ENCODE measurements at places on chromosomes 2 and 18.

DNA sequence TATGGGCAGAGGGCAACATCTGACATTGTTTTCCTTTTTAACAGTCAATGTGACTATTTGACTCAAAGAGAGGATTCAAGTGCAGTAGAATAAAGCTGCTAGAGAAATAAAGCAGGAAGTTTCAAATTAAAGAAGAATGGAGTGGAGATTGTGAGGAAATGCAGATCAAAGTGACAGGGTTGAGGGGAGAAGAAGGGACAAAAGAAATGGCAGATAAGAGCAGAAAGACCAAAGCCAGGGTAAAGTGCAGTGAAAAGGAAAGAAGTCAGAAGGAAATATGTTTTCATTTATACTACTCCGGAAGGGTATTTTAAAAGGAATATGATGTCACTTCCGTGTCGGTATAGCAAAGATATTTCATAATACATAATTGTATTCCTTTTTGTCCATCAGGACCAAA lies 297.5 kb upstream of the CRIM1 start:
- DNase-seq, result no peak

DNA sequence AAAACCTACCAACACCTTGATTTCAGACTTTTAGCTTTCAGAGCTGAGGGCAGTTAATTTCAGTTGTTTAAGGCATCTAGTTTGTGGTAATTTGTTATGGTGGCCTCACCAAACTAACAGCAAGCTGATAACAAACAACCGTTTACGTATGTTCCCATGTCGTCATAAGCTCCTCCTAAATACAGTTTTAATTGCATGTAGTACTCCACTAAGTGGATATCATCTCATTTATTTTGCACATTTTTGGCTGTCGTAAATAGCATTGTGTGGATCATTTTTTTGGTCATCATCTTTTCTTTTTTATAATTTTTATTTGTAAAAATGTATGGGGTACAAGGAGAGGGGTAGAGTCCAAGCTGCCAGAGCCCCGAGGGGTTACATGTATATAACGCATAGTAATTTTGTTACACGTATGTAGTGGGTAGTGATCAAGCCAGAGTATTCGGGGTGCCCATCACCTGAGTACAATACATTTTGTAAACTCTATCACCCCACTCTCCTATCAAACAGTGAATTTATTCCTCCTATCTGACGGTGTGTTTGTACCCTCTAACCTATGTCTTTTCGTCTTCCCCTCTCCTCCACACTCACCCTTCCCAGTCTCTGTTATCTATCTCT lies 89.2 kb upstream of the MYCN start:
- DNase-seq, result no peak

DNA sequence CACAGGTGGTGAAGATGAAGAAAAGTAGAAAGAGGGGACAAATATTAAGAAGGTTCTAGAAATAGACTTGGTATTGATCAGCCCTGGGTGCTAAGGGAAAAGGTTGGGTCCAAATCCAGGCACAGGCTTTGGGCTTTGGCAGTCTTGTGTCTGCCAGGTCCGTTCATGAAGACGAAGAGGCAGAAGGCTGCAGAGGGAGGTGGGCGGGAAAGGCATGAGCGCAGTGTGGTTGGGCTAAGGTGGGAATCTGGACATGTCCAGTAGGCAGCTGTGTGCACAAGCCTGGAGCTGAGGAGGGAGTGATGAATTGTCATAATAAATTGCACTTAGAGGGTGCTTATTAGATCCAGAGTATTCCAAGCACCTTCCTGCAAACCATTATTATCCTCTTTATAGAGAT lies 105.7 kb upstream of the TEX51 start:
- DNase-seq, result no peak

GRCh38 chr2:233469261-233470010 lies 97.1 kb downstream of the USP40 start:
- no peak for DNase-seq

GRCh38 chr2:43174368-43174916 lies 52.0 kb downstream of the ZFP36L2 start:
- DNase-seq, result peak; percentile 86

DNA sequence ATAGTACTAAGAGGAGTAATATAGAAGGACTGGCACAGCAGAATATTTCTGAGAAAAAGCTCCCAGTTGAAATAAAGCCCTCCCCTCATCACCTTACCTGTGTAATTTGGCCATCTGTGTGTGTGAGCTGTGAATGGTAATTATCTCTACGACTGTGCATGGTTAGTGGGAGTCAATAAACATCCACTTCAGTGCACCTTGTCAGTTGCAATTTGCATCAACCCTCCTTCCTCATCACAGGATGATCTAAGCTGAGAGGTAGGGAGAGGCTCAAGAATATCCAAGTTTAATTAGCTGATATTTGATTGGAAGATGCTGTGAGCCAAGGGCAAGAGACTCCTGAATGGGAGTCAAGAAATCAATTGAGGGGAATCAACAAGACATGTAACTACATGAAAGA lies 694.9 kb upstream of the KLHL29 start:
- no peak for DNase-seq

- DNase-seq, result no peak
Observed at GRCh38 chr18:73739098-73739497, 408.5 kb downstream of the FBXO15 start.

- no peak for DNase-seq
Observed at GRCh38 chr2:217356781-217357180, 496.9 kb upstream of the TNP1 start.

DNA sequence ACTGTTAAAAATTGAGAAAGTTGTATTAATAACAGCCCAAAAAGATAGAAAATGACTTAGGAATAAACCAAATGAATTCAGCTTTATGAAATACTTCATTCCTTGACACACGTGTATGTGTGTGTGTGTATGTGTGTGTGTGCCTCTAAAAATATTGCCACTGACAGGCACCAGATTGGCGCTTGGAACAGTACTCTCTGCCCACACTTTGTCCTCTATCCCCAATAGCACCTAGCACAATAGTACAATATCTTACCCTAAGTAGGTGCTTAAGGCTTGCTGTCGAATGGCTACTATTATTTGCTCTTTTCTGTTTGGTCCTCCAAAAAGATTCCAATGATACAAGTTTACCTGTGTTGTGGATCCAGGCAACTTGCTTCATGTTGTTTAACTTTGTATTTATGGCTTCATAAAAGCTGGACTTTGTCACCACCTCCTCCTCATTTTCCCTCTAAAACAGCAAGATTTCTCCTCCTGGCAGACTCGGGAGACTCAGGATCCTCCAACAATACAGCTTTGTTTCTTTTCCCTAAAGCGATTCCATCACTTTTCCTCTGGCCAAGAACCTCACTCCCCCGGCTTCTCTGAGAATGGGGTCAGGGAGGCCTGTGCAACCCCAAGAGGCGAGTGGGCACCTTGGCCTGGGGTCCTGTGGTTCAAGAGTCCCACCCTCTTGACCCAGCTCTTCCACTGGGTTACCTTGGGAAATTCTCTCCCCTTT lies 43.3 kb upstream of the LCLAT1 start:
- DNase-seq, result no peak

GRCh38 chr2:188414411-188414810 lies 122.7 kb downstream of the GULP1 start:
- DNase-seq, result no peak

GRCh38 chr2:72083751-72084583 lies 63.7 kb downstream of the CYP26B1 start:
- no peak for DNase-seq

DNA sequence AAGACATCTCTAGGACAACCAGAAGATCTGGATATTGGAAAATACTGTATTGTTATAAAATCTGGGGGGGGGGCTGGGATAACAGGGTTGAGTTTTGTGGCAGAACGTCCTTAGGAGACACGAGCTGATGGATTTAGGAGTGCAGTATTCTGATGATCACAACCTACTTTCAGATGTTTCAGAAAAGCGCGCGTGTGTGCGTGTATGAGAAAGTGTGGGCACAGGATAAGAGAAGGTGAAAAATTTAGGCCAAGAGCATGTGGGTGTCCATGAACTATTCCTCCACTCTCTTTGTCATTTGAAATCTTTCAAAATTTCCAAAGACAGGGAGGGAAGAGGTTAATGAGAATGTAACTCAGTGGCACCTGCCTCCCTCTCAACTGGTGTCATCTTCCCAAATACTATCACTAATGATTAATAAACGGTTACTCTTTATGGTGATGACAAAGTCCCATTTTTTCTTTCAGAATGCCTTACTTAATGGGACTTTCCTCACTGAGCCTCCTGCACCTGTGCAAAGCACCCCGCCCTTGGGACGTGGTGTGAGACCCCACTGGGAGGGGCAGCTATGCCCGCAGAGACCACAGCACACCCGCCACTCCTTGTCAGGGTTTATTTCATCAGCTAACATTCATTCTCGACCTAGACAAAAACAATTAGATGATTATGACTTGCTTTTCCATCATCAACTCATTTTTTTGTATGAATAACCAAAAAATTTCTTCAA lies 53.6 kb downstream of the HS6ST1 start:
- no peak for DNase-seq

DNA sequence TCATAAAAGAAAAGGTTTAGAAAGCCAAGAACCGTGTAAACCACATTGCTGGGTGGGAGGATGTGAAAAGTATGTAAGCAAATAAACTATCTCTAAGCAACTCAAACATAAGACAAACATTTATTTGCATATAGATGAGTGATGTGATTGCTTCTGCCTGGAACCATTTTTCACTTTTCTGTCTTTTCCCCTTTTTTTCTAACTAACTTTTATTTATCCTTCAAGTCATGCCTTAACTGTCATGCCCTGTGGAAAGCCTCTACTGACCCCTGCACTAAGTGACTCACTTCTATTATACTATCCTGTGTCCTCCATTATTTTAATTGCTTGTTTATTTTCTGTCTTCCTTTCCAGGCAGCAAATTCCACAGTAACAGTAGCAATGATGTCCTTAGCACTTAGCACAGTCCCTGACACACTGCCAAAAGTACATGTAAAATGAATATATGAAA lies 87.5 kb upstream of the CTAGE1 start:
- DNase-seq, result no peak

GRCh38 chr2:18518116-18519111 lies 42.0 kb downstream of the RDH14 start:
- DNase-seq, result no peak

DNA sequence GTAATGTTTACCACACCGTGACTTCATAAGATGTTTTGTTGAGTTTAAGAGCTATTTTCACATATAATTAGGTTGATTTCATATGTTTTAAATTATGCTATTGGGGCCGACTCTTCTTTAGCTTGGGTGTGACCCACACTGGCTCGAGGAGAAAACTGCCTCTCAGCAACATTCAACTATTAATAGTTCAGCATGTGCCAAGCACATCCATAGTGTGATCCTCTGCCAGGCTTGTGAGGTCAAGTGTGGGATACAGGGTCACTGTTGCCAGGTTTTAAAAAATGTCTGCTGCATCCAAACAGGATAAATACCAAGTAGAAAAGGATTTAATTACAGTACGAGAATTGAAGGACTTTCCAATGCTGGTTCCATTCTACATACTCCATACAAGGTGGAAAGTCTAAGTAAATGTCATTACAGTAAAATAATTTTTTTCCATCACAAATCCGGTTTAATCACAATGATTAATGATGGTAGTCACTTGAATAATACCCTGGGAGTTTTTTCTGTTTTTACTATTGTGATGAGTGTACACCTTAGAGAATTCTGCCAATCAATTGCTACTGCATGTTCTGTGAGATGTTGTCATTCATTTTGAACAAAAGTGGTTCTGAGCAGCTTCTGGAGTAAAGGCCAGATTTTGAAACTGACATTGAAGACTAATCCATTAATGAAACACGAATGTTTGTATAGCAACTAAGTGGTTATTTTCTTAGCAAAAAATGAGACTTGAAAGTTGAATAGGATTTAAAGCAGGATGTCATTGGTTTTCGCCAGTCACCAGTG lies 84.5 kb downstream of the ABI2 start:
- no peak for DNase-seq

DNA sequence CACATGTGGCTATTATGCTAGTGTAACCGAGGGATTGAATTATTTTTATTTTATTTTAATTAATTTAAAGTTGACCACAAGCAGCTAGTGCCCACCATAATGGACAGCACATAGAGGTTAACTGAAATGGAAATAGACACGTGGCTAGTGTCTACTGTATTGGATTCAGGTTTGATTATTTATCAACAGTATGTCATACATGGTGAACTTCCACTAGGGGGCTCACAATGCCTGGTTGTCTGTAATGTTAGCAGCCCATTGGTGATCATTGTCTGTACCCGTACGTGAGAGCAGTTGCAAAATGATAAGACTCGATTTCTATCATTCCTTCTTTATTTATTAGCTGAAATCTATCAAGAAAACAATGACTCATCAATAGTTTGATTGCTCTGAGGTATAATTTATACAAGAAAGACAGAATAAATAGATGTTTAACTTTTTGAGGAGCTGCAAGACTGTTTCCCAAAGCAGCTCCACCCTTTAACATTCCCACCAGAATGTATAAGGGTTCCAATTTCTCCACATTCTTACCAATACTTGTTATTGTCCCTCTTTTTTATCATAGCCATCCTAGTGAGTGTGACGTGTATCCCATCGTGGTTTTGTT lies 76.5 kb downstream of the CYBRD1 start:
- peak; percentile 71 for DNase-seq

DNA sequence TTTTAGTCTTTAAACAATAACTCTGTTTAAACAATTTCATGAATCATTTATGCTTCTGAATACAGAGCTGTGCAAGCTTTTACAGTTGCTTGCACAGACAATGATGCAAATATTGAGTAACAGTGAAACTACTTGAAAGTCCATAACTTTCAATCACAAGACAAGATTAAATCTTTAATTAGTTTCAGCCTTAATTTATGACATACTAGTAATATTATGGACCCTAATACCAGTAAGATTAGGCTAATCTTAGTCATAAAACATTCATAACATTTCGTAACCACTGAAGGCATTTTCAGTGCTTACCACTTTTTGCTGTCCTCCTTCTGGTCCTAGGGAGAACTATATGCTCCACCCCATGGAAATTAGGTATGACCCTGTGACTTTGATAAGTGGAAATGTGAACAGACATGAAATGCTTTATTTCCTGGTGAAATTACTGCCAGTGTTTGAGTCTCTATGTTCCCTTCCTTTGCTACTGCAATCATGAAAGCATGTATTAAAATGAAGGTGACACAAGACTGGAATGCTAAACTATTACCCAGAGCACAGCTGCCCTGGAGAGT lies 1.8 kb upstream of the COBLL1 start:
- no peak for DNase-seq

- DNase-seq, result no peak
Observed at GRCh38 chr2:164178835-164179465, 442.3 kb downstream of the GRB14 start.

DNA sequence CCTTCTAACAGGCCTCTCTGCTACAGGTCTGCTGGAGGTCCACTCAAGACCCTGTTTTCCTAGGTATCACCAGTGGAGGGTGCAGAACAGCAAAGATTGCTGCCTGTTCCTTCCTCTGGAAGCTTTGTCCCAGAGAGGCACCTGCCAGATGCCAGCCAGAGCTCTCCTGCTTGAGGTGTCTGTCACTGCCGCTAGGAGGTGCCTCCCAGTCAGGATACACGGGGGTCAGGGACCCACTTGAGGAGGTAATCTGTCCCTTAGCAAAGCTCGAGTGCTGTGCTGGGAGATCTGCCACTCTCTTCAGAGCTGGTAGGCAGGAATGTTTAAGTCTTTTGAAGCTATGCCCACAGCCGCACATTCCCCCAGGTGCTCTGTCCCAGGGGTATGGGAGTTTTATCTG lies 140.6 kb downstream of the BAZ2B start:
- no peak for DNase-seq
